ENCODE measurements at places on chromosomes 7 and 10. TPM values are rescaled to one million over a fixed set of nuclear protein-coding genes. Genes with fewer than 3 reads are reported as not detected.

The ZNF438 gene
- 1.3 TPM for total RNA-seq

The CHST3 gene
- 2.0 TPM for total RNA-seq

The MYO1G gene
- total RNA-seq, result 205 TPM

The STEAP1B gene
- 0.24 TPM for total RNA-seq

The MSS51 gene
- total RNA-seq, result 0.76 TPM

The AGR2 gene
- 0.95 TPM for total RNA-seq

The SMARCD3 gene
- total RNA-seq, result 1.7 TPM

DNA sequence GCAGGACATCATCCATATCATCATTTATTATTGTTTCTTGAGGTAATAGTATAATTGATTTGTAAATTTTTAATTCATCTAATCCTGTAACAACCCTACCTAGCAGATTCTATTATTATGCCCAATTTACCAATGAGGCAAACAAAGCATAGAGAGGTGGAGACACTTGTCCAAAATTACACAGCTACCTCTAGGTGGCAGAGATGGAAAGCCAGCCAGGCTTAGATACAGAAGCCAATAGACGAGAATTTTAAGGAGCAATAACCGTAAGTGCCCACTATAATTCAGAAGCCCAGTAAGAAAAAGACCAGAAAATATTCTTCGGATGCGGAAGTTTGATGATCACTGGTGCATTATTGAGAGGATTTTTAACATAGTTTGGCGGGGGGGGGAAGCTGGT lies 54.0 kb downstream of the ANK3 start:
- no peak for DNase-seq

GRCh38 chr7:70529914-70530585 lies 601.9 kb upstream of the GALNT17 start:
- no peak for DNase-seq

- no peak for DNase-seq
Observed at GRCh38 chr10:133104068-133104962, 16.6 kb downstream of the ADGRA1 start.

- no peak for DNase-seq
Observed at GRCh38 chr10:7209458-7209857, 201.4 kb downstream of the SFMBT2 start.

GRCh38 chr10:71371750-71372166 lies 25.0 kb upstream of the CDH23 start:
- DNase-seq, result no peak

- no peak for DNase-seq
Observed at GRCh38 chr10:12479437-12479844, 130.1 kb downstream of the CAMK1D start.

- no peak for DNase-seq
Observed at GRCh38 chr10:77332256-77332655, 305.4 kb downstream of the KCNMA1 start.

DNA sequence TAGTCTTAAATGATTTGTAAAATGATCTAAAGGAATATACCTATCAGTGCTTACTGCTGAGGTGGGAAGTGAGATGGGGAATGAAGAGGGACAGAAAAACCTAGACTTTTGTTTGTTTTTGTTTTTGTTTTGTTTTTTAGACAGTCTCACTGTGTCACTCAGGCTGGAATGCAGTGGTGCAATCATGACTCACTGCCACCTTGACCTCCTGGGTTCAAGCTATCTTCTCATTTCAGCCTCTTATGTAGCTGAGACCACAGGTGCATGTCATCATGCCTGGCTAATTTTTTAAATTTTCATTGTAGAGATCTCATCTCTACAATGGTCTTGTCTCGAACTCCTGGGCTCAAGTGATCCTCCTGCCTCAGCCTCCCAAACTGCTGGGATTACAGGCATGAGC lies 116.4 kb upstream of the SEM1 start:
- no peak for DNase-seq

DNA sequence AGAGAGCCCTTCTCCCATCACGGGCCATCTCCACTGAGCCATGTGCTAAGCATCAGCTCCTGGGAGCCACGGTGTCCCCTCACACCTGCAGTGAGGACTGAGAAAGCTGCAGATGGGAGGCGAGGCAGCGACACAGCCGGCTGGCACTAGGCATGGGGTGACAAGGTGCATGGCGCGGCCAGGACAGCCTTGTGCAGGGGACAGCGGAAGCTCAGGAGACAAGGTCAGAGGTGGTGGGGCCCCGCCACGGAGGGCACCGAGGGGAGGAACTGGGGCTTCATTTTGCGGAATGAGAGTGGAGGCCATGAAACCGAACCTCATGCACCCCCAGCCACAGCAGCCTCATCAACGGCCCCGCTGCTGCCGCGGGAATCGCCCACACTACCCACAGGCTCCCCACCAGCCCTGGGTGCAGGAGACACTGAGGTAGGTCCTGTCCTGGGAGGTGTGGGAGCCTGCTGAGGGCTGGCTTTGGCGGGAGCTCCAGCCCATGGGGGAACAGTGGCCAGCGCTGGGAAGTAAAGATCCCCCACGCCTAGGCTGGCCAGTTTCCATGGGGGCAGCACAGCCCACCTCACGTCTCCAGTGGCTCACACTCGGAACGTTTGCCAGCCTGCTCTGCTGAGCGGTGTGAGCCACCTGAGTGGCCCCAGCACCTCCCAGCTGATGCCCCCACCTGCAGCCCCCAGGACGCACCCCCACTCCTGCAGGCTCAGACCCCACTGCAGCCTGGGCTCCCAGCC lies 71.2 kb upstream of the INSIG1 start:
- DNase-seq, result no peak

- DNase-seq, result no peak
Observed at GRCh38 chr10:108749042-108749441, 1174.3 kb downstream of the XPNPEP1 start.

DNA sequence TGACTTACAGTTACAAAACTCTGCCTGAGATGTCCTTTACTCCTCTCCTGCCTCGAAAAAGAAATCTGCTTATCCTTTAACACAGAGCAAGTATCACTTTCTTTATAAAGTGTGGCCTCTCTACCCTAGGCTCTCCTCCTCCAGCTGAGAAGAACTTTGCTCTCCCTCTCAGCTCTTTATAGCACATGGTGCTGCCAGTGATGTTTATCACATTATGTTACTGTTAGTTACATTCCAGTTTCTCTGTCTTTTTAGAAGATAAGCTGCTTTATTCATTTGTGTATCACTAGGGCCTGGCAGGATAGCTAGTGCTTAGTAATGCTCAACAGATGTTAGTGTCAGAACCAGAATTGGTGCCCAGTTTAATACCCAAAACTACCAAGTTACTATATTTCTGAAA lies 41.1 kb upstream of the TMEM229A start:
- no peak for DNase-seq

GRCh38 chr10:18449611-18450026 lies 201.8 kb downstream of the NSUN6 start:
- no peak for DNase-seq

DNA sequence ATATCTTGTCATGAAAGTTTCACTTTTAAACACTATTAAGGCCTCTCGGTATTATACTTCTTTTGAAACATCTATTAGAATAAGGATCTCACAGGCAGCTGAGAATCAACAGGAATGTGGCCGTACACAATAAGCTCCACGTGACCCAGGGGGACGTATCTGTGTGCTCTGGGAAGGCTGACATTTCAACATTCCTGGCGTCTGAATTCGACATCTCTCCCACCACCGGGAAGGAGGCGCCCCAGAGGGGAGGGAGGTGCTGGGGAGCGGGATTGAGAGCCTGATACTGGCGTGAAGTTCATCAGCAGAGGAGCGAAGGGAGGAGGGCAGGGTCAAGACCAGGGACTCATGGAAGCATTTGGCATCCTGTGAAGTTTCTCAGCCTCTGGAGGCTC lies 401.3 kb downstream of the DNAJB6 start:
- no peak for DNase-seq

- DNase-seq, result no peak
Observed at GRCh38 chr7:140592964-140593671, 47.5 kb downstream of the DENND2A start.

- no peak for DNase-seq
Observed at GRCh38 chr10:33600381-33600780, 265.9 kb upstream of the NRP1 start.

DNA sequence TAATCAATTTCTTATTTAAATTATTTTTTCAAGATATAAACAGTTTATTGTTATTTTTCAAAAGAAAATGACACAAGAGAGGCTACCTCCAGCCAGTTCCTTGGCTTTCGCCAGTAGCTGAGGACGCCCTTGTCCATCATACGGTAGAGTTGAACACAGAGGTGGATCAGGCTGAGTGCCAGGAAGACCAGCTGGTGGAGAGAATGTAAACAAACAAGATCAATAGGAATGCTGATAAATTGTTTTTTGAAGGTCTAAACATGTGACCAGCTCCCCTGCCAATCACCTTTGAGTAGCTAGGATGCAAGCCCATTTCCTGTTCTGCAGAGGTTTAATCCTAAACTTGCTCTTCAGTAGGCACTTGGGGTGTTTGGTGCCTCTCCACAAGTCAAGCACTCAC lies 138.9 kb downstream of the PKD1L1 start:
- DNase-seq, result no peak

- no peak for DNase-seq
Observed at GRCh38 chr10:86107131-86107530, 259.5 kb downstream of the GRID1 start.

DNA sequence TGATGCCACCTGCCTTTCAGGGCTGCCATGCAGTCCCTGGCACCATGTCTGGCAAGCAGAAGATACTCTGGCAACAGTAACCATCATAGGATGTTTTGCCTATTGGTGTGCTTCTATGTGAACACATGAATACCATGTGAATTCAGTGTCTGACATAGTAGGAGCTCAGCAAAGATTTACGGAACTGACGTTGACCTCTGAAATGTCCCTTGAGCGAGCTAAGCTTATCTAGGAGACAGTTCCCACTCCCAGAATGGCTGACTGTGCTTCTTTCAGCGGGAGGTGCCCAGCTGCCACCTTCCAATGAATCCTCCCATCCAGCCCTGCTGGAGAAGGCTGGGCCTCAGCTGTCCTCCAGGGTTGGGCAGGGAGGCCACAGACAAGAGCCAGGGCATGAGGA lies 71.2 kb upstream of the LRRC18 start:
- no peak for DNase-seq

DNA sequence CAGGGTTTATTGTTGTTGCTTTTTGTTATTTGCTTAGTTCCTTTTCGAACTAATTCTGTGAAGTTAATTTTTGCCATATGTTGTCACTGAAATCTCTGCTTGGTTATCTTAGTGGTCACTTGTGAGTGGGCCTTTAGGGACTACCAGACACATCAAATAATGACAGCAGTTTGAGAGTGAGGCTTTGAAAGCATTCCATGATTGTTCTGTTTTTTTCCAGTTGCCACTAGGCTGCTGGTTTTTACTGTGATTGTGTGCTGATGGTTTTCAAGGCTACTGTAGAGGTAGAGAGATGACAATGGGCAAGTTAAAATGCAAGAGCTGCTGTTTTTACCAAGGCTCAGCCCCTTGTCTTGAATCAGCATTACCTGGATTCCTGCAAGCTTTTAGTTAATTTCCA lies 20.0 kb downstream of the SEPTIN7 start:
- no peak for DNase-seq

GRCh38 chr10:89414879-89415821 lies 782 bp downstream of the IFIT5 start:
- DNase-seq, result peak; percentile 32

- DNase-seq, result no peak
Observed at GRCh38 chr7:49855281-49855980, 82.0 kb downstream of the VWC2 start.

- no peak for DNase-seq
Observed at GRCh38 chr10:43890124-43890523, 241.4 kb upstream of the ZNF32 start.

- DNase-seq, result no peak
Observed at GRCh38 chr7:77838929-77839491, 40.4 kb downstream of the PHTF2 start.

DNA sequence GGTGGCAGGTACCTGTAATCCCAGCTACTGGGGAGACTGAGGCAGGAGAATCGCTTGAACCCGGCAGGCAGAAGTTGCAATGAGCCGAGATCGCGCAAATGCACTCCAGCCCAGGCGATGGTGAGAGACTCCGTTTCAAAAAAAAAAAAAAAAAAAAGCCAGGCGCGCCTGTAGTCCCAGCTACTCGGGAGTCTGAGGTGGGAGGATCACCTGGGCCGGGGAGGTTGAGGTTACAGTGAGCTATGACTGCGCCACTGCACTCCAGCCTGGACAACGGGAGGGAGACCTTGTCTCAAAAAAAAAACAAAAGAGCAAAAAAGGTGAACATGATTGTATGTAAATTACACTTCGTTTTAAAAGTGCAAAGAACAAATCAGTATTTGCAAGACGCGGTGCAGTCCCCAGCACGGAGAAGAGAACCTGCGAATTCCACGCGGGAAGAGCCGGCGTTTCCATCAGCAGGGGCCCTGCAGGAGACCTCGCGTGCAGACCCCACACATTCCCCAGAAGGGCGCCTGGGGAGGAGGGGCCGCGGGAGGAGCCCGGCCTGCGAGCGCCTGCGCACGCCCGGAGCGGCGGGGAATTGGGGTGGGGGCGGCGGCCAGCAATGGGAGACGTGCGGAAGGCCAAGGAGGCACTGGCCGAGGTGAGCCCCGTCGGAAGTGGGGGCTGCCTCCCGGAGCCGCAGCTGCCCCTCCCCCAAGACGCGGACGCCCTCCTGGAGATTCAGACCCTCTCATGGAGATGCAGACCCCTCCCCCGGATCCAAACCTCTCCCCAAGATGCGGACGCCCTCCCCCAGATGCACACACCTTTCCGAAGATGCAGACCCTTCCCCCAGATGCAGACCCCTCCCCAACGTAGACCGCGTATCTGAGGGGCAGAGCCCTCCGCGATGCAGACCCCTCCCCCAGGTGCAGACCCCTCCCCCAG lies 16.7 kb upstream of the SUN1 start:
- DNase-seq, result no peak

DNA sequence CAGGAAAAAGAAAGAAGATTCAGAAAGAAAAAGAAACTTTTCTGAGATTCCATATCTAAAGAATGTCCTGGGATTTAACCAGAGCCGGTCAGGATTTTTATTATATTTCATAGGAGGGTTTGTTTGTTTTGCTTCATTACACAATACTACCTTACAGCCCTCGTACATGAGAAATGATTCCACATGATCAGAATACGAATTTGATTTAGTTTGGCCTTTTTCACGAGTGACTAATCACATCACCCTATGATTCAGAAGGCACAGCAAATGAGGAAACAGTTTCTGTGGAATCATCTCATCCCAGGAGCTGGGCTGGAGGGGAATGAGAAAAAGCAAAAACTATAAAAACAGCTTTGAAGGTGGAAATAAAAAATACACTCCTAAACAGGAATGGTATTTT lies 54.7 kb upstream of the VWC2 start:
- DNase-seq, result no peak

- no peak for DNase-seq
Observed at GRCh38 chr7:156731651-156732050, 91.1 kb downstream of the RNF32 start.

GRCh38 chr7:84529480-84530205 lies 335.1 kb upstream of the SEMA3A start:
- DNase-seq, result no peak

DNA sequence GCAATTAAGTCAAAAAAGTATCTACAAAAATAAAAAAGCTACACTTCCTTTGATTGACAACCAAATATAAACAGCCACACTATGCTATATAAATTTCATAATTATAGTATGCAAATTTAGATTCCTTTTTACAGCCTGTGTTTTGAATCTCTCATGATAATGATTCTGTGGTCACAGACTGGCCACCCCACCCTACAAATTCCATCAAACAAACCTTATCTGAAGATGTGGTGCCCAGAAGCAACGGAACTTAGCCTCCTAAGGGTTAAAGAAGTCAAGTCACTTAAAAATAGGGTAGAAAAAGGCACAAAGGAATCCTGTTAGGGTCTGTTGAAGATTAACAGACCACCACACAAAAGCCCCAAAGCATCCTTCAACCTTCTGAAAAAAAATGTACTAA lies 351.8 kb downstream of the INHBA start:
- DNase-seq, result no peak

GRCh38 chr10:26481914-26482550 lies 43.9 kb downstream of the APBB1IP start:
- DNase-seq, result peak; percentile 12

All from activated T-cell treated with anti-CD3 and anti-CD28 coated beads, Interleukin-2, amount 50 U/mL, for 4 hours (primary cell).